Upper lobe of left lung (tissue), 6 donors: ENCODE measurements at places on chromosomes 3 and 15. TPM values are rescaled to one million over a fixed set of nuclear protein-coding genes. Genes with fewer than 3 reads are reported as not detected.

DPPA2 gene
- not detected for total RNA-seq

- H3K27me3 ChIP-seq: no peaks in the 10 kb centered on the region
- no peak overlapping the region for H3K27ac ChIP-seq
- no peaks in the 10 kb centered on the region for H3K4me1 ChIP-seq
- H3K4me3 ChIP-seq: no peak overlapping the region
These were observed 195.8 kb downstream of the FHIT start for GRCh38 chr3:61055447-61055846.

TGM5 gene
- not detected for total RNA-seq

DNA sequence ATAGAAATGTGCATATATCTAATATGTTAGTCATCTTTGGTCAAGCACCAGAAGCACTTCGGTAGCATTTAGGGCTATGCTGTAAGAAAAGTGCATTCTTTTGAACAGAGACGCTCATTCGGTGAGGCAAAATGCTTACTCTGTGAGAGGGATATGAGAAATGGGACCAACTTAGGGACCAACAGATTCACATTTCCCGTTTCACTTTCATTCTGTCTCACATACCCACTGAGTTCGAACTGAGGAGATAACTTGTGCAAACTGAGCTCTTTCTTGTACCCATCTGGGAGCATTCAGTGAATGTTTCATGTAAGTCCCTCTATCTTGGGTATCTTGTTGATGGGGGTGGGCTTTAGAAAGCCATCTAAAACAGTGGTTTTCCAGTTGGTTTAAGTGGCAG, 135.3 kb downstream of the FEZF2 start:
- no peaks in the 10 kb centered on the region for H3K36me3 ChIP-seq
- H3K27ac ChIP-seq: no peak overlapping the region
- no peaks in the 10 kb centered on the region for H3K27me3 ChIP-seq
- no peak overlapping the region for H3K4me3 ChIP-seq
- no peaks in the 10 kb centered on the region for H3K4me1 ChIP-seq

DNA sequence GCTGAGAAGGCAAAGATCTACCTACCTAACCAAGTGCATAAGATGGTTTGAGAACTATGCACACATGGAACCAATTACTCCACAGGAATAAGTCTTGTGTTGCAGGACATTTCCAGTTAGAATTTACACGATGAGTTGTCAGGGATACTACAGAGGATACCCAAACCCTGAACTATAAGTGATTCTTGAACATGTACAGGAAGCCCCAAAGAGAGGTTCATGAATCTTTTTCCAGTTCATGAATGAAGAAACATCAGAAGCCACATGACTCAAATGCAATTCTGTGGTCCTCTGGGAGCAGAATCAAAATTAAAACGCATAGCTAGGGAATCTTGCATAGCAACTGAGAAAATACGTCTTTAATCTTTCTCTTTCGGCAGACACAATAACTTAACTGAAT, 114.1 kb upstream of the LMCD1 start:
- H3K27ac ChIP-seq: no peak overlapping the region
- DNase-seq: no peak
- H3K4me1 ChIP-seq: no peaks in the 10 kb centered on the region
- no peak overlapping the region for H3K4me3 ChIP-seq
- H3K36me3 ChIP-seq: no peaks in the 10 kb centered on the region

GRCh38 chr3:106086636-106087035, 217.8 kb upstream of the CBLB start:
- no peaks in the 10 kb centered on the region for H3K27me3 ChIP-seq
- H3K4me1 ChIP-seq: no peaks in the 10 kb centered on the region
- H3K36me3 ChIP-seq: no peaks in the 10 kb centered on the region
- no peak overlapping the region for H3K27ac ChIP-seq
- no peak overlapping the region for H3K4me3 ChIP-seq

KCNMB3 gene
- 1.7 TPM for total RNA-seq

- DNase-seq: peak; percentile 80
- no peaks in the 10 kb centered on the region for H3K4me1 ChIP-seq
- H3K27me3 ChIP-seq: no peaks in the 10 kb centered on the region
- H3K4me3 ChIP-seq: no peak overlapping the region
- no peaks in the 10 kb centered on the region for H3K36me3 ChIP-seq
These were observed 69.7 kb downstream of the SCN5A start for GRCh38 chr3:38579551-38580449.

GRCh38 chr15:31358957-31359701, 32.5 kb downstream of the KLF13 start:
- H3K36me3 ChIP-seq: peaks cover 8% of the 10 kb centered on the region
- no peak for DNase-seq
- peaks cover 100% of the 10 kb centered on the region for H3K4me1 ChIP-seq
- H3K27ac ChIP-seq: peak overlapping the region; percentile 98
- H3K4me3 ChIP-seq: no peak overlapping the region

CCR8 gene
- not detected for total RNA-seq

- no peak overlapping the region for H3K4me3 ChIP-seq
- DNase-seq: no peak
- H3K27me3 ChIP-seq: no peaks in the 10 kb centered on the region
- peaks cover 8% of the 10 kb centered on the region for H3K4me1 ChIP-seq
- no peak overlapping the region for H3K27ac ChIP-seq
- no peaks in the 10 kb centered on the region for H3K36me3 ChIP-seq
These were observed 26.5 kb upstream of the PSMD6 start for GRCh38 chr3:64049832-64050231.

DNA sequence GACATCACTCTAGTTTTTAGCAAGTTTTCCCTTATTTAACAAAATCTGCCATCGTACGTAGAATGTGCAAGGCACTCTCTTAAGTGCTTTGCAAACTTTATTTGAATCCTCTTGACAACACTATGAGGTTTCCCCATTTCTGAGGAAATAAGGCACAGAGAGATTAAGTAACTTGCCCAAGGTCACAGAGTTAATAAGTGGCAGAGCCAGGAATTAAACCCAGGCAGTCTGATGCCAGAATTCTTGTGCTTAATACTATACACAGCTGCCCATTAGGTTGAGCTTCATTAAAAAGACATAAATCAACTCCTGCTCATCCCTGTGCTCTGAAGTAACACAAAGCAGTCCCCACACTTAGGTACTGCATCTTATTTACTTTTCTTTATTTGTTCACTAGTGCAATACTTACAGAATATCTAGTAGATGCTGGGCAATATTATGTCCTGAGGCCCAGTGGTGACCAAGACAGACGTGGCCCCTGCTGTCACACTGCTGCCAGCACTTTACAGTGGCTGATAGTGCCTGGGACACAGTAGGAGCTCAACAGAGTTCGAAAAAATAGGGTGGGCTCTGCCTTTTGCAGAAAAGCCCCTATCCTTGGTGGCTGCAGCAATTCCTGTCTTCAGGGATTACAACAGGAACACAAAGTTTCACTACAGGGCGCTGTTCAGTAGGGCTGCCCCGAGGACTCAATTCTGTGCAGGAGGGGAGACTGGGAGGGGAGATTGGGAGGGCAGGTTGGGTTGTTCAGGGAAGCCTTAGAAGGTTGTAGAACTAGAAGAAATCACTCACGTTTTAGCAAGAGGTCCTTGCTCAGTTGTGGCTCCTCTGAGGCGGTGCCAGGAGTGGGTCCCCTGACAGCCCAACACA, 138.3 kb upstream of the TPM1 start:
- H3K27ac ChIP-seq: no peak overlapping the region
- H3K4me3 ChIP-seq: no peak overlapping the region
- no peaks in the 10 kb centered on the region for H3K36me3 ChIP-seq
- no peaks in the 10 kb centered on the region for H3K27me3 ChIP-seq

GRCh38 chr15:63891079-63891767, 57.5 kb upstream of the HERC1 start:
- DNase-seq: peak; percentile 82
- H3K4me1 ChIP-seq: peaks cover 37% of the 10 kb centered on the region
- no peak overlapping the region for H3K27ac ChIP-seq
- H3K4me3 ChIP-seq: no peak overlapping the region

RBPMS2 gene
- 2.1 TPM for total RNA-seq

- H3K36me3 ChIP-seq: peaks cover 32% of the 10 kb centered on the region
- H3K27ac ChIP-seq: no peak overlapping the region
- no peaks in the 10 kb centered on the region for H3K4me1 ChIP-seq
- no peak overlapping the region for H3K4me3 ChIP-seq
- H3K27me3 ChIP-seq: no peaks in the 10 kb centered on the region
These were observed 68.9 kb downstream of the DNASE1L3 start for GRCh38 chr3:58141766-58142345.

- H3K27me3 ChIP-seq: no peaks in the 10 kb centered on the region
- H3K4me3 ChIP-seq: no peak overlapping the region
- peaks cover 3% of the 10 kb centered on the region for H3K4me1 ChIP-seq
- H3K27ac ChIP-seq: no peak overlapping the region
- DNase-seq: no peak
These were observed 38.7 kb upstream of the CSPG5 start for GRCh38 chr3:47617086-47618010.

DNA sequence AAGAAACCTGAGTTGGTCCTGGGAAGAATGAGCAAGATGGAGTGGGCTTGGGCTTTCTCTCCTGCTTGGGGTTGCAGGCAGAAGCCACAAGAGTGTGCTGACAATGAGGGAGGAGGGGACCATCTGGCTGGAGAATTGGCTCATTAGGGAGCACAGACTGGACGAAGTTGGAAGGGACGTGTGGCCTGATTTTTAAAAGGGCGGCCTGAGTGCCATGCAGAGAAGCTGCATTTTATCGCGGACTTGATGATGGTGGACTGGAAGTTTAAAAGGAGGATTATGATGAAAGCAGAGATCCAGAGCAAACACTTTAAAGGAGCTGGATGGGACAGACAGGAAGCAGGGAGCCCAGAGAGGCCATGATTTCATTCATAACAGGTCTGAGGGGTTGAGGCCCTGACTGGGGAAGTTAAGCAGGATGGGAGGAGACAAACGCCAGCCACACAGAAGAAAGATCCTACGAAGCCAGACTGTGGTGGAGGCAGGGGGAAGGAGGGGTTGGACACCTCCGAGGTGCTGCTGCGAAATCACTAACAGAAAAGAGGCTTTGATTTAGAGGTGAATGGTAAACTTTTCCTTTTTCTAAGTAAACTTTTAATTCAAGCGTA, 23.6 kb downstream of the TLNRD1 start:
- no peak for DNase-seq
- no peaks in the 10 kb centered on the region for H3K36me3 ChIP-seq
- no peak overlapping the region for H3K4me3 ChIP-seq
- H3K27ac ChIP-seq: peak overlapping the region; percentile 75

DNA sequence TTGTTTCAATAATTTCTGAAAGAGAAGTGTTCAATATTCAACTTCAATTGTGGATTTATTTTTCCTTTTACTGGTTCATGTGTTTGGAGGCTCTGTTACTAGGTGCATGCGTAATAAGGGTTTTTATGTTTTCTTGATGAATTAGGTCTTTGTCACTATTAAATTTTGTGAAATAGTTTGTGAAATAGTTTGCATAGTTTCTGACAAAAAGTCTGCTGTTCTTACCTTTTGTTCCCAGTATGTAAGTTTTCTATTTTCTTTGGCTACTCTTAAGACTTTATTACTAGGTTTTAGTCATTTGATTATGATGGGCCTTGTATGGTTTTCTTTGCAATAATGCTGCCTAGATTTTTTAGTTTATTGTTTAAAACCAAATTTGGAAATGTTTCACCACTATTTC, 38.0 kb downstream of the MEF2A start:
- H3K27me3 ChIP-seq: no peaks in the 10 kb centered on the region
- no peak for DNase-seq
- H3K4me1 ChIP-seq: peaks cover 4% of the 10 kb centered on the region
- no peak overlapping the region for H3K27ac ChIP-seq
- no peaks in the 10 kb centered on the region for H3K36me3 ChIP-seq

DNA sequence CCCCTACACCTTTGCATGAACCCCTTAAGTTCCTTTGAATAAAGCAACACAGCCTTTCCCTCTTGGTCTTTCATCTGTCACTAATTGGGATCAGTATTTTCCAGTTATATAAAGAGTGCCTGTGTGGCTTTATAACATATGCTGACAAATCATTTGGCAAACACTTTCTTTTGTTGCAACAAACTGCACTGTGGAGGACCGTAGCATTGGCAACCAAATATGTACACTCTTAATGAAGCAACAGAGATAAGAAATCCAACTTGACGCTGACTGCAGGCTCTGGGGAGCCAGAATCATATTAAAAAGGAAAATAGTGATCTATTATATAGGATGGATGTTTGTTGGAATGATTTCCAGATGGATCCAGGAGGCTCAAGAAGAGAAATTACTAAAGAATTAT, 120.1 kb upstream of the PRICKLE2 start:
- H3K27me3 ChIP-seq: no peaks in the 10 kb centered on the region
- DNase-seq: no peak
- H3K4me1 ChIP-seq: peaks cover 32% of the 10 kb centered on the region
- peak overlapping the region; percentile 70 for H3K27ac ChIP-seq
- H3K4me3 ChIP-seq: no peak overlapping the region
- no peaks in the 10 kb centered on the region for H3K36me3 ChIP-seq

GRCh38 chr3:46845860-46846623, 17.2 kb downstream of the MYL3 start:
- no peaks in the 10 kb centered on the region for H3K27me3 ChIP-seq
- H3K4me3 ChIP-seq: peak overlapping the region; percentile 58
- H3K4me1 ChIP-seq: peaks cover 18% of the 10 kb centered on the region
- H3K36me3 ChIP-seq: no peaks in the 10 kb centered on the region
- peak overlapping the region; percentile 78 for H3K27ac ChIP-seq
- peak; percentile 87 for DNase-seq

DNA sequence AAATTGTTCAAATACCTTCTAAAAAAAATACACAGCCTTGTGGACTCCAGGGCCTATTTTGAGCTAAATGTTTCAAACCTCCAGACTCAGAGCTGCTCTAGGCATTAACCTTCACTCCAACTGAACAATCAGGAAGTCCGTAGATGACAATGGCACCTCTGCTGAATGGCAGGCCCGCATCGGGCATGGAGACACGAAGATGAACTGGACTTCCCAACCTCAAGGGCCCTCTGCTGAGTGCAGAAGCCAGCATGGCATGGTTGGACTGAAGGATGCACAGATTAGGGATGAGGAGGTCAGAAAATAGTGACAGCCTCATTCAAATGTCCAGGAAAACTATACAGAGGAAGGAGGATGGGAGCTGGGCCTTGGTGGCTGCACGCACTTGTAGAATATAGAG, 2.2 kb downstream of the FAM174B start:
- H3K4me1 ChIP-seq: peaks cover 26% of the 10 kb centered on the region
- H3K27ac ChIP-seq: peak overlapping the region; percentile 83
- no peaks in the 10 kb centered on the region for H3K36me3 ChIP-seq

RPL32 gene
- total RNA-seq: 585 TPM

GRCh38 chr3:141811348-141811747, 48.1 kb downstream of the GRK7 start:
- H3K4me1 ChIP-seq: no peaks in the 10 kb centered on the region
- H3K27me3 ChIP-seq: no peaks in the 10 kb centered on the region
- no peak overlapping the region for H3K27ac ChIP-seq
- H3K36me3 ChIP-seq: no peaks in the 10 kb centered on the region
- H3K4me3 ChIP-seq: no peak overlapping the region

DNA sequence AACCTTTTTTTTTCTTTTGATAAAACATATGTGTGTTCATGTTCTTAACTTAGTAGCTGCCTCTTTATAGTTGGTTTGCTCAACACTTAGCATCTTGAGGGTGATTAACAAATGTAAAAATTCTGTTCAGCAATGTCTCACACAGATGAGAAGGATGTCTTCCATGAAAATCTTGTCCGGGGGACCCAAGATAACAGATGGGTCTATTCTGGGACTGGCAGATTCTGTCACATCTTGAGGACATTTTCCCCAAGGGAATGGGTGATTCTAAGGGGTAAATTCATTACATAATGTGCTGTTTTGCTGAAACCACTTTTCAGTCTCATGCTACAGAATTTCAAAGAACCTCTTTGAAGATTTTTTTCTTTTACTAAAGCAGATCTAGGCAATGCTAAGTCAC, 342.2 kb downstream of the IGSF11 start:
- H3K27ac ChIP-seq: no peak overlapping the region
- no peak overlapping the region for H3K4me3 ChIP-seq
- no peaks in the 10 kb centered on the region for H3K36me3 ChIP-seq
- no peaks in the 10 kb centered on the region for H3K27me3 ChIP-seq

XIRP1 gene
- 0.07 TPM for total RNA-seq
